CD4-positive, alpha-beta T cell treated with Interleukin-4 for 1 hour (primary cell): ENCODE measurements at places on chromosomes 3 and 15.

DNA sequence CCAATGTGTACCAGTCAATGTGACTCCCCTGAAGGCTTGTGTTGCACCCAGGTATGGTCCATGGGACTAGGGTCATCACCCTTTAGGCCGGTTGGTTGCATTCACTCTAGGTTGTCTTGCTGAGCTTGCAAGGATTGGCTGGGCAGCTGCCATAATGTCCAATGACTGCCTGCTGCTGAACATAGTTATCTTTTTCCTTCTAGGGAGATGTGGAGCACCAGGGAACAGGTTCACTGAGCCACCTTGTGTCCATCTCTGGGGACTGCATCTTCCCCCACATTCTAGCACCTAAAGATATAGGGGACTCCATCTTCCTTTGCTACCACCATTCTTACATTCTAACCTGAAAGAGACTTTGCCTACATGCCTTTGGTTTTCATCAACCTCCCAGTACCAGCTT lies 580.4 kb upstream of the TBL1XR1 start:
- DNase-seq, result peak; percentile 44

DNA sequence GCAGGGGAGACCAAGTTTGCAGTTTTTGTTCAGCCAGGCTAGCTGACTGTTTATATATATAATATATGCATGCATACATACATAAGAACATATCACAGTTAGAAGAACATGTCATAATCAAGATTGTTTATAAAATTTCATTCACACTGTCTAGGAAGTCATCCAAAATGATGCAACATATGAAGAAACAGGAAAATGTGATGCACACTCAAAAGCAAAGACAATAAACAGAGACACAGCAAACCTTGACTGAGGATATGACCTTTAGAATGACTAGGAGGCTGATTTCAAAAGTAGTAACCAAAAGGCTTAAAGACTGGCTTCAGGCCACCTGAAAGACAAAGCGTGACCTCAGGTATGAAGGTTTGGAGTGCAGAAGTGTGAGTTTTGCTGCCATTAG lies 166.2 kb upstream of the NDN start:
- DNase-seq, result no peak

DNA sequence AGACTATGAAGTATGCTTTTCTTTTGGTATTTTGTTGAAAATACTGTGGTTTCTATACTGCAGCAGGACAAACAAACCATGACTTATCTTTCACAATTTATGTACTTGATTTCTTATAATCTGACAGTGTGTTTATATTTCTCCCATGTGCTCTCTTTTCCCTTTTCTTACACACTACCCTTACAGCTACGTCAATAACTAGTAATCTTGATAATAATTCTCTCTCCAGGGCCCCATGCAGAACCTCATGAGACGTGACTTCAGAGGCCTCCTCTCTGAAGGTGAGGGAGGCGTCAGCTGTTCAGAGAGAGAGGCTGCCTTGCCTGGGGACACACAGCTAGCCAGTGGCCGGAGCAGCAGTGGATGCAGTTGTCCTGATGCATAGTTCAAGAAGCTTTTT lies 35.9 kb downstream of the KY start:
- no peak for DNase-seq

GRCh38 chr15:38672814-38673670 lies 108.4 kb upstream of the RASGRP1 start:
- DNase-seq, result peak; percentile 35

GRCh38 chr3:188573291-188573940 lies 419.5 kb downstream of the LPP start:
- DNase-seq, result no peak

- no peak for DNase-seq
Measured at GRCh38 chr15:39704689-39705088, 78.0 kb downstream of the FSIP1 start.
